Globus pallidus (tissue), 1 donor: ENCODE measurements at places on chromosomes 3 and 15.

DNA sequence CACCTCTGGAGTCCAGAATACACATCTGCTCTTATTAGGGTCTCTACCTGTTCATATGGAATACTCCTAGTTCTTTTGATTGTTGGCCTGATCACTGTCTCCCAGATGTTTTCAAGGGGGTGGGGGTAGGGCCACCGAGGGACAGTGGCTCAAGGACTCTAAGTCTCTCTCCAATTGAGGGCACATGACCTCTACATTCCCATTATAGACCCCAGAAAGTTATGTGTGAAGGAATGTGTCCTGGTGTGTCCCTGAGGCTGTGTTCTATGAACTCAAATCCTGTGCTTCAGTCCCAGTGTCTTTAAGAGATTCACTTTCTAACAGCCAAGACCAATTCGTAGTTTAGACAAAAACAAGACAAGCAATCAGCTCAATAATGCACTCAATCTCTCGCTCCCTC is 357.4 kb downstream of the ERC2 start:
- no peak for DNase-seq

DNA sequence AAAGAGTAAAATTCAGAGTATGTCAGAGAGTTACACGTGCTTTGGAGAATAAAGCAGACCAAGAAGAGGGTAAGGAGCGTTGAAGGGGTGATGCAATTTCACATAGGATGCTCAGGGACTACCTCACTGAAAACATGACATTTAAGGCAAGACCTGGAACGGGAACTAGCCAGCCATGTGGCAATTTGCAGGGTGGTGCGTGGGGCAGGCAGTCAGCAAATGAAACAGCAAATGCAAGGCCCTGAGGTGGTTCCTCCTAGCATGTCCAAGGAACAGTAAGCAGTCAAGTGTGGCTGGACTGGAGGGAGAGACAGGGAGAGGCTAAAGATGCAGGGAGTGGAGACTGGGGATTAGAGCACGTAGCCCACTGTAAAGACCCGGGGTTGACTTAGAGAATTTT is 146.1 kb upstream of the LPP start:
- DNase-seq: no peak

DNA sequence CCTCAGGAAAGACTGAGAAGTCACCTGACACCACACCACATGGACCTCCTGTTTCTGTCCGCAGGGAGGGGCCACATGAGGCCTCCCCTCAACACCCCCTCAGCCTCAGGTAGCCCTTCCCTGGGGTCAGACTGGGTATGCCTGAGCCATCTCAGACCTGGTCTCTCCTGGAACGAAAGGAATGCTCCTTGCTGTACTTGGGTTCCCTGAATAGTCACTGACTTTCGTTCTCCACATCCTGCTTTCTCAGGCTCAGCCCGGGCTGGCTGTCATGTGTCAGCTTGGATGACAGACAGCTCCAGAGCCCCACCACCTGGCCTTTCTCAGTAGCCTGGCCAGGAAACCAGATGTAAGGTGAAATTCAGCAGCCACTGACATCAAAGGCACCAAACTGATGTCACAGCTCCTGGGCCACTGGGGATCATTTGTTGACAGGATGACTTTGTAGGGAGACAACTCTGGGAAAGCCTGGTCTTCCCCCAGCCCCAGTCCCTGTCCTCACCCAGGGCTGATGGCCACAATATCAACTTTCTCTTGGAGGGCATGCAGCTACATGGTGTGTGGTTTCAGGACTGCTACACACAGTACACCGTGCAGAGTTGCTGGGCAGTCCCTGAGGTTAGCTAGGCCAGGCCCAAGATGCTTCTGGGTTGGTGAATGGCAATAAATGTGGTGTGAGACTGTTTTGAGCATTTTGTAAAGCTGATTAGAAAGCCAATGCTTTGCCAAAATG is 141.4 kb upstream of the MRPS22 start:
- peak; percentile 54 for DNase-seq

DNA sequence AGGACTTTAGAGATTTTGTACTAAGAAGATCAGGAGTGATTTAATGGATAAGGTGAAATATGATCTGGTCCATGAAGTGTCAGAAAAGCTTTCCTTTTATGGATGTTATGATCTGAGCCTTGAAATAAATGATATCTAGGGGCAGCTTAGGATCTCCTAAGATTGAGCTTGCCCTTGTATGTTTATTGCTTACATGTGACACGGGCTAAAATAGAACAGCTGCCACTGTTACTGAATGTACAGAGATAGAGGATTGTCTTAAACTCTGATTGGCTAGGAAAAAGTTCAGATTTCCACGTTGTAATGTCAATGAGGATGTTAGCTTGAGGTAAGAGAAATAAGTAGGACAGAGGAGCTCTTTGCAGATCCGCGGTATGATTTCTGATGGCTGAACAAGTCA is 8.8 kb downstream of the FYTTD1 start:
- DNase-seq: no peak

DNA sequence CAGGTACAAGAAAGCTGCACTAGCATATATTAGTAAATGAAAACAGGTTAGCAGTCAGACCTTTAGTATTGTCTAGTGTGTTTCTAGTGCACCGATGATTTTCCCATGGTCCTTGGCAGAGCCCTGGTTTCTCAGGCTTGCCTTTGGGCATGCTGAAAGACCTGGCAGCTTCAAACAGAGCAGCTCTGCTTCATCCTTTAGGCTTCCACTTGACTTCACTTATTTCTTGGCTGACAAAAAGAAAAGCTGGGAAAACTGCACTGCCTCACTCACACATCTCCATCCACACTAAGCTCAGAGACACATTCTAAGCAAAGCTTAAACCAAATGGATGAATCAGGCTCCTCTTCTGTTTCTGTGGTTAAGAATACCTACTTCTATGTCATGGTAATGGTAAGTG is 374.8 kb upstream of the PDZRN3 start:
- DNase-seq: peak; percentile 18

DNA sequence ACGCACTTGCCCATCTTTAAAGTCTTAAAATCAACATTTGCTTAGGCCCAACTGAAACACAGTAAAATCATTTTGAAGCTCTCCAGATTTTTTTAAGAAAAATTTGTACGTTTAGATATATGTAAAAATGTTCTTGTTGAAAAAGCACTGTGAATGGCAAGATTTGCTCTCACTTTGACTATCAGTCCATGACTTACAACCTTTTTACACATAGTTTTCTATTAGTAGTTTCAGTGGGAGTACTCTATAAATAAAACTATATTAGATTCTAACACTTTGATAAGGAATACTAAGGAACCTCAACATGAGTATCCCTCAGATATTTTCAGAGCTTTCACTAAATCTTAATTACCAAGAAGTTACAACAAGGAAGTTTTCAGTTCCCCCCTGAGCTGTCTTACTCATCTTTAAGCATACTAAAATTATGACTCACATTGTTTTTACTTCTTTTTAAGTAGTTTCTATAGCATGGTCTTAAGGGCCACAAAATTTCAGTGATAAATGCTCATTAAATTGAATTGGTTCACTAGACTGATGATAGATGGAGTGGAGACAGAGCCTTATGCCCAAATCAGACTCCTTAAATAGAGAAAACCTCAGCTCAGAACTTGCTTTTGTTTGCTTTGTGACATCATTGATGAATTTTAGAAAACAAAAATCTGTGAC is 31.6 kb upstream of the RAP2B start:
- DNase-seq: no peak

DNA sequence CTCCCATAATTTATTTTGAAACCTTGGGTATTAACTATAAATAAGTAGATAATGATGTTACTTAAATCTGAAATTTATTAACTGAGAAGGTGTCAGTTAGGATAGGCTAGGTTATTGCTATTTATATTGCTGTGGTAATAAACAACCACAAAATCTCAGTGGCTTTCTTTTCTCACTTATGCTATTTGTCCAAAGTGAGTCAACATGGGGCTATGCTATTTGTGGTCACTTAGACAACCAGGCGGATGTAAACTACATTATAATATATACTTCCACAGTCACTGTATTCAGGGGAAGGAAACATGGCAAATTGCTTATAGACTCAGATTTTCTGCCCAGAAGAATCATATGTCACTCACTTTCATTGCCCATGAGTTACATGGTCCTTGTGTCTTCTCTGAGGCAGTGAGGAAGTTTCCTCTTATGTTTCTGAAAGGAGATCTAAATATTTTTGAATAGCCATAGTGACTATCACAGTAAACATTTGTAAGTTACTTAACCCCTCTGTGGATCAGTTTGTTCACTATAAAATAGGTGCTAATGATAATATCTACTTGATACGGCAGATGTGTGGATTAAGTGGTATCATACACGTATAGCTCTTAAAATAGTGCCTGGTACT is 19.8 kb downstream of the HMG20A start:
- DNase-seq: no peak

DNA sequence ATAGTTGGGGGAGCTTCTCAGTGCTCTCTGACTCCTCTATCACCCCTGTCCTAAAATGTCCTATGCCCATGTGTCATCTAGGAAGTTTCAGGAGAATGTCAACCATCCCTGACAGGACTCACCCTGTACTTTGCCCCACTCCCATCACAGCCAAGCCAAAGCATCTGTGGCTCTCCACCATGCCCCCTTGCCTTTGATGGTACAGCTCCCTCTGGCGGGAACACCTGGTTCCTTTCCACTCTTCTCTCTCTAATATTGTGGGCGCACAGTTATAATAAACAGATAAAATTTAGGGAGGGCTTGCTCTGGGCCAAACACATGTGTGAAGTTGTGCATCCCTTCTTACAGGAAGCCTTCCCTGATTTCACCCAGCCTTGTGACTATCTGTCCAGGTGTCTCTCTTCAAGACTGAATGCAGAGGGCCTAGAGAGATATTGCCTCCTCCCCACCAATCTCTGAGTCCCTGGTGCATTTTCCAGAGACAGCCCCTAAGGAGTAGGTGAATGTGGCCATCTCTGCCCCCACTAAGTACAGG is 62.8 kb downstream of the ISG20 start:
- DNase-seq: no peak

GRCh38 chr3:81955878-81956277 is 194.4 kb upstream of the GBE1 start:
- DNase-seq: no peak
